ENCODE measurements at places on chromosomes 2 and 18. TPM values are rescaled to one million over a fixed set of nuclear protein-coding genes. Genes with fewer than 3 reads are reported as not detected.

Gene NIF3L1
- 15.3 TPM for total RNA-seq

Gene CDH2
- total RNA-seq: 23.8 TPM

Gene PREPL
- 20.0 TPM for total RNA-seq

Gene ARPC2
- total RNA-seq: 444 TPM

Gene CXCR2
- not detected for total RNA-seq
